Right renal cortex interstitium (tissue), 3 donors: ENCODE measurements at places on chromosomes 16 and 17. TPM values are rescaled to one million over a fixed set of nuclear protein-coding genes. Genes with fewer than 3 reads are reported as not detected.

DNA sequence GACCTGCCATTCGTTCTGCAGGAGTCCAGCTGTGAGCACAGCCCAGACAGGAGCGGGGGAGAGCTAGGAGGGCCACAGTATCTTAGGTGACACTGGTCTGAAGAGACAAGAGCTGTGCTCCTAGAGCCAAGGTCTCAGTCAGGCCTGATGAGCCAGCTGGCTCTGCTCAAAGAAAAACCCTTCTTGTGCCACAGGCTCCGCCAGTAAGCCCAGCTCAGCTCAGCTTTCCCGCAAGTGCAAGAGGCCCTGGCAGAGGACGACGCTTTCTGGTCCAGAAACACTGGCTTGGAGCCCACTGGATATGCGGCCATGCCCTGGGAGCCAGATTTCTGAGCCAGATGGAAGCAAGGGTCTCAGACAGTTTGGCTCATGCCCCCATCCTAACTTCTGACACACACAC is 23.9 kb downstream of the PEMT start:
- DNase-seq: no peak

DNA sequence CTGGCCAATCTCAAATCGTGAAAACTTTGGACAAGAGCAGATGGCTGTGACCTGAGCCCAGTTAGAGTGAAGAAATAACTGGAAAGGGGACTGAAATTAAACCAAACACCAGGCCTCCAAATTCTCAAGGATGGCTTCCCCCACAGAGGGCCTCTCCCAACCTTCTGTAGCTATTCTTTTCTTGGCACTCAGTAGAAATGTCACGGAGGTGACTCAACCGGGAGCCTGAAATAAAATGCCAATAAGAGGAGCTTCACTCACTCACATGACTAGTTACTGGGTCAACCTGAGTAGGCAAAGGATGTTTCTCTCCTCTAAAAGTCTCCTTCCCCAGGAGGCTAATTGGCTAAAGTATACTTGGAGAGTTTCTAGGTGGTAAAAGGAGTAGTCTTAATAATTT is 230.7 kb downstream of the MAF start:
- no peak for DNase-seq

- no peak for DNase-seq
These were observed 43.7 kb downstream of the IL21R start for GRCh38 chr16:27445502-27446175.

DNA sequence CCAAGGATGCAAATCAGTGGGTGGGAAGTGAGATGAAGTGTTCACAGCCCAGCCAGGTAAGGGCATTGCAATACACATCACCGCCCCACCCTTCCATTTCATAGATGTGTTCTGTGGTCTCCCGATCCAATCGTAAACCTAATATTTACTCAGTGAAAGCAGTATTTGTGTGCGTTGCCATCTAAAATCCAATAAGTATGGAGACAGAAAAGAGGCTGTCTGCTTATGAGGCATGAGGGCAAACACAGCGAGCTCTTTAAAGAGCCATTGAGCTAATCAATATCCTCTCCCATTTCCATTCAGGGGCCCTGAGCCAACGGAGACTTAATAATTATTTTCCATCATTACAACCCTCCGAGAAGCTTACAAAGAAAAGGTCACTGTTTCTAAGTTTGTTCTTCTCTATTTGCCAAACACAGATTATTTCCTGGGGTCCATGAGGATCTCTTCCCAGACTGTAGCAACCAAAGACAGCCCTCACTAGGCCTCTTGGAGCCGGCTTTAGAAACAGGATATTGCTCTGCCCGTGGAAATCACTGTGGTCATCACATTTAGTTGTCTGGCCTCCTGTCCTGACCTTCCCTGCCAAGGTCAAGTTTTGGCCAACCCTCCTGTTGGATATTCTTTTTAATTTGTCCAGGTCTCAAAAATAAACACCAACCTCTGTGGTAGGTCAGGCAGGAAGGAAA is 120.1 kb downstream of the SLC39A11 start:
- no peak for DNase-seq

DNA sequence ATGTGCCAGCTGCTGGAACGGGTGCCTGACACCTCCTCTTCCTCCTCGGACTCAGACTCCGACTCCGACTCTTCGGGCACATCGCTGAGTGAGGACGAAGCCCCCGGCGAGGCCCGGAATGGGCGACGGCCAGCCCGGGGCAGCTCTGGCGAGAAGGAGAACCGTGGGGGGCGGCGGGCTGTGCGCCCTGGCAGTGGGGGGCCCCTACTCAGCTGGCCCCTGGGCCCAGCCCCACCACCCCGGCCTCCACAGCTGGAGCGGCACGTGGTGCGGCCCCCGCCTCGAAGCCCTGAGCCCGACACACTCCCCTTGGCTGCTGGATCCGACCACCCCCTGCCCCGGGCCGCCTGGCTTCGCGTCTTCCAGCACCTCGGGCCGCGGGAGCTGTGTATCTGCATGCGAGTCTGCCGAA is 6.8 kb downstream of the FBXL19 start:
- no peak for DNase-seq

GRCh38 chr17:44232061-44232460 is 12.6 kb upstream of the UBTF start:
- no peak for DNase-seq

DNA sequence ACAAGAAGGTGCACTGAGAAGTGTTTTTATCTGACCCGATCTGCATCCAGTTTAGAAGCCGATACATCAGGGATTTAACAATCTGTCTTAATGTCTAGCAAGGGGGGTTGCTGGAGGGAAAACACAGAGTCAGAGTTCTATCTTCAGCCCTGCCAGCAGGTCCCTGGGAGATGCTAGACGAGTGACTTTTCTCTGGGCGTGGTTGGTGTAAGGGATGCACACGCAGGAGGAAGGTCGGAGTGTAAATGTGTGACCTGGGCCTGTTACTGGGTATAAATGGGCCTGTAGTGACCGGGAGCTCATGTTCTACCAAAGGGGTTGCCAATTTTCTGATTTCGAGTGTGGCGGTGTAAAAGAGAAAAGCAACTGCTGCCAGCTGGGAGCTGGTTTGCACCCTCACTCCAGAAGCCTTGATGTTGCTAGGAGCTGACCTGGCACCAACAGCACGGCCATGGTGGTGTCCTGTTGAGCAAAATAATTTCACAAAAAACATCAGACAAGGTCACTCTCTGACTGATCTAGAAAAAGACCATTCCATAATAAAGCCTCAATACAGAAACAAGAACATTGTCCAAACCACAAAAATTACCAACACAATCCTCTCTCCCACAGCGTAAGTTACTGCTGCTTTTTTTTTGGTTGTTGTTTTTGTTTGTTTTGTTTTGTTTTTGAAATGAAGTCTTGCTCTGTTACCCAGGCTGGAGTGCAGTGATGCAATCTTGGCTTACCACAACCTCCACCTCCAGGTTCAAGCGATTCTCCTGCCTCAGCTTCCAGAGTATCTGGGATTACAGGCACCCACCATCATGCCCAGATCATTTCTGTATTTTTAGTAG is 1.3 kb upstream of the KCTD13 start:
- no peak for DNase-seq

DNA sequence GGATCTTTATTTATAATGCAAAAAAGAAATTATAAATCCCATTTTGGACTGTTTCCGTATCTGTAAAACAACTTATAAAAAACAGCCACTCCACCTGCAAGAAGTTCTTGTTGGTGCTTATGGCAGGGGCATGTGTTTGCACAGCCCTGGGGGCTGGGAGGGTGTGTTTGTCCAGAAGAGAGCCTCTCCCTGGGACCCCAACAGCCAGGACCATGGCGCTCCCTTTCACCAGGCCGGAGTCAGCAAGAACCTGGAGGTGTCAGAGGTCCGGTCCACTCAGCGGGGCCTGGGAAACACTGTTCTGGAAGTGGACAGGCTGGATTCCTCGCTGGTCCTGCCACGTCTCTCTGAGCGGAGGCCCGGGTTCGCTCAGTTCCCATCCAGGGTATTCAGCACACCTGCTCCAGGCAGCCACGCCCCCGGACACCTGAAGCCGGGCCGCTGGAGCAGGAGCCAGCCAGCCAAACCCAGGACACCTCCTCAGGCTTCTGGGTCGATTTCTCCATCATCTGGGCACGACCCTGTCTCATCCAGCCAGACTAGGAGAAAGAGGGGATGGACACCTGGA is 18.9 kb upstream of the GINS2 start:
- no peak for DNase-seq

GRCh38 chr17:48261297-48261880 is 153.8 kb downstream of the SNX11 start:
- DNase-seq: no peak

- DNase-seq: no peak
These were observed 8.0 kb upstream of the CCL1 start for GRCh38 chr17:34370997-34371395.

GRCh38 chr16:58492066-58492465 is 7.9 kb upstream of the NDRG4 start:
- no peak for DNase-seq

GRCh38 chr17:15493693-15494035 is 26.2 kb upstream of the CDRT4 start:
- DNase-seq: no peak

- no peak for DNase-seq
These were observed 93.9 kb downstream of the TMEM114 start for GRCh38 chr16:8496364-8496763.

DNA sequence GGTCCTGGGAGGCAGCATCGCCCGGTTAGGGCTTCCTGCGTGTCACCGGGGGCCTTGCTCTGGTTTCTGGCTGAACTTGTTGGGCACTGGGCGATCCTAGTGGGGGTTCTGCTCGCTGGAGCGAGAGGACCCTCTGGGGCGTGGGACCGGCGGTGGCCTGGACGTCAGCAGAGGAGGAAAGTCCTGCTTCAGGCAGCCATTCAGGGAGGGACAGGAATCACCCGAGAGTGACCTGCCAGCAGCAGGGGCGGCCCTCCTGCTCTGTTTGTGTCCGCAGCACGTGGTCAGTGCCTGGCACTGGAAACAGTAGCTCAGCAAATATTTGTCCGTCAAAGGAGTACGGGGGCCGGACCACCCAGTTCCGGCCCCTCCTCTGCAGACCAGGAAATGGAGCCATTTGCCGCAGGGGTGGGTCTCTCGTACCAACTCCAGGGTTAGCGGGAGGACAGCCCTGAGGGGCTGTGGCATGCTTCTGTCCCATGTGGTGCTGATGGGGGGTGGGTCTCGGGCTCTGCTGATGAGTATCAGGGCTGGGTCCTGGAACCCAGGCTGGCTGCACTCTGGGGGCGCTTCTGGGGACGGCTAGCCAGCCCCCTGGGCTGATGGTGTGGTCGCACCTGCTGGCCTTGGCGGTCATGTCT is 48.3 kb downstream of the BAIAP2 start:
- DNase-seq: no peak

GRCh38 chr16:22183901-22184614 is 21.8 kb downstream of the SDR42E2 start:
- no peak for DNase-seq

- no peak for DNase-seq
These were observed 91.2 kb downstream of the ZNF778 start for GRCh38 chr16:89308391-89309333.

DNA sequence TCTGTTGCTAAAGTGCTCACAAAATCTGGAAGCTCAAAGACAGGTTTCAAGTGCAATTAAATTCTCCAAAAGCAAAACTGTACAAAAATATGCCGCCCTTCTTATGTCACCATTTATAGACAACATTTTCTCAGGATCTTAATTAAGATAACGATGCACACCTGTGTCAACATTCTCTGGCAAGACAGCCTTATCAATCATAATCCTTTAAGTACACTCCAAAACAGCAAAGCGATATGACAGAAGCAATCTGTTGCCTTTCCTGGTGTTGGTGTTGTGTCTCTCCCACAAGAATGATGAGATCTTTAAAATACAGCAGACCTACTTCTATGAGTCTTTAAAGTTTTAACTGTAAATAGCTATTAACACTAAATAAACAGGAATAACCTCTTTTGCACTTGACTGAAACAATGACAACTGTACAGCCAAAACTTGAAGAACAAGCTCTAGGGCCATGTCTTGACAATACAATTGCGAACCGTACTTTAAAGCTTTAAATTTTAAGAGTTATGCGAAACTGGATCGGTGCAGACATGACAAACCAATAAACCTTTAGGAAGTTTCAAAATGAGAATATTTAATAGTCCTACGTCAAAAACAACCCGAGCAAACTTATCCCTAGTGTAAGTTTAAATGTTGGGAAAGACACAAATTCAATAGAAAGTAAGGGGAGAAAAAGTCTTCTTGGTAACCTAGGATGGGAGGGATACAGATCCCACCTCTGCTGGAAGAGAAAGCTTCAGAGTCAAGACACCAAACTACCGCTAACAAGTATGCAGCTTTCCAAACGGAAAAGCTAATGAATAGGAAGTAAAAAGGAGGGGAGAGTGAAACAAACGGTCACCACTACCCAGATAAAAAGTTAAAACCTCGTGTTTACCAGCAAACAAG is 3.3 kb upstream of the IRX5 start:
- no peak for DNase-seq

- no peak for DNase-seq
These were observed 1.6 kb downstream of the KCNG4 start for GRCh38 chr16:84237994-84238750.

DNA sequence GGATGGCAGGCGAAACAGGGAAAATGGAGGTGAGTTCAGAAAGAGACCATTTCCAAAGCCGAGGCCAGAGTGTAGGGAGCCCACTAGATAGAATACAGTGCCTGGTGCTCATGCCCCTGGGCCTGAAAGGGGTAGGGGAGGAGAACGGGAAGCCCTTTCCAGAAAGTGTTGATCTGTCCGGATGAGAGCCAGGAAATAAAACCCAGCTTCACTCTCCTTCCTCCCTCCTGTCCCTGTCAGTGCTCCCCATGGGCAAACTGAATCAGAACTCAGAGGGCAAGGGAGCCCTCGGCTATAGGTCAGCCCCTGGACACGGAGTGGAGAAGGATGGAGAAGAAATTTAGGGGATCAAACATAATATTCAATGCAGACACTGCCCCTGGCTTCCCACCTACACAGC is 57.7 kb upstream of the RPL38 start:
- DNase-seq: no peak

DNA sequence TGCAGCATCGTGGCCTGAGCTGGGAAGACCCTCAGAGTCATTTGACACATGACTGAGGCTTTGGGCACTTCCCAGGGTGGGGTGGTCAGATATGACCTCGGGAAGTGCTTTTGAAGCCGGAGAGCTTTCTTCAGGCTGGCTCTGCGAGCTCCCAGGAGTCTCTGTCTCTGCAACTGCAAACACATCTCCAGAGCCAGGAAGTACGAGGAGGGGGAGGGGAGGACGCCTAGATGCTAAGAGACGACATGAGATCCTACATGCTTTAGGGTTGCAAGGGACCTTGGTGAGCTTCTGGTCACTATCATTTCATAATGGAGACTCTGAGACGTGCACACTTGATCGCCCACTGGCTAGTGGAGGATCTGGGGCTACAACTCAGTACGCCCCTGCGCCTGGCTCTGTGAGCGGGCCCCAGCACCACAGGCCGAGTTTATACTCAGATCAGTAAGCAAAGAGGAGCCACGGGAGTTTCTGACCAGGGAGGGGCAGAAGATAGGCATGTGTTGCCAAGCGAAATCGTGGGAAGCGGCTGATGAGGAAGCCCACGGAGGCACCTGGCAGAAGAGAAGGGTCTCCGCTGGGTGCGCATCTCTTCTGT is 527 bp upstream of the MGAT5B start:
- DNase-seq: no peak

Gene EPOP
- 1.2 TPM for polyA plus RNA-seq

Gene OR3A1
- polyA plus RNA-seq: not detected

Gene MAP2K6
- polyA plus RNA-seq: 23.8 TPM

Gene NPIPB13
- polyA plus RNA-seq: 5.6 TPM

Gene MPO
- polyA plus RNA-seq: 5.1 TPM

Gene HSD11B2
- polyA plus RNA-seq: 45.6 TPM

Gene CDH11
- 188 TPM for polyA plus RNA-seq

Gene RNFT1
- polyA plus RNA-seq: 27.3 TPM
